ENCODE measurements at places on chromosomes 12 and 14. TPM values are rescaled to one million over a fixed set of nuclear protein-coding genes. Genes with fewer than 3 reads are reported as not detected.

The SLC25A47 gene
- total RNA-seq = not detected

DNA sequence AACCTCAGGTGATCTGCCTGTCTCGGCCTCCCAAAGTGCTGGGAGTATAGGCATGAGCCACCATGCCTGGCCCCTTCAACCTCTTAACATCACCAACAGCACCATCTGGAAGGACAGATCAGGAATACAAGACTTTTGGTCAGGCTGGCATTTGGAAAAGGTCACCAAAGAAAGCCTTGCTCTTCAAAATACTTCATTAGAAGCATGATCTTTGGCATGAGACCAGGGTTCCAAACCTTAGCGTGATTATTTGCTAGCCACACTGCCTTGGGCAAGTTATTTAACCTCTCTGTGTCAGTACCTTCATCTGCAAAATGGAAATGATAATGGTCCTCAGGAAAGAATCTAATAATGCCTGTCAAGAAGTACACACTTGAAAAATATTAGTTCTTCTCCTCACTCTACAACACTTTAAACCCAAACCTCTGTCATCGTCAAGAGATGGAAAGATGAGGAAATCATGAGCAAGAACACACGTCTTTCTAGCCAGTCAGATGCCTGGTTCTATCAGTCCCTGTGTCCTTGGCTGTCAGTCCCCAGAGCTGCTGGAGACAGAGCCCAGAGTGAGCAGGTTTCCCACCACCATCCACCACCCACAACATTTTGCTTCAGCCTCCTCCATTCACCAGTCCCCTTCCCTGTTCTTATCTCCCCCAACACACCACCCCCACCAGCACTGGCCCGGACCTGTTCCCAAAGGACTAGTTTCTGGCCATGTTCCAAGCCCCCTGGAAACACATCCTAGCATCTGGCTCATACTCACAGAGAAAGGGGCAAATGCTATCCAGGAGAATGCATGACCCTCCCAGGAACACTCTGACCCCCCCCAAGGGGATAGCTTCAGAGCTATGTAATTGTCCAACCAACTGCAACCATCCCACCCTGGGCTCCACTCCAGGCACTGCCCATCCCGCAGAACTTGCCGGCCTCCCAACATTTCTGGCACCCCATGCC is 2.0 kb downstream of the ADCY6 start:
- no peak for DNase-seq

- DNase-seq = no peak
Measured at GRCh38 chr14:90204516-90204915, 51.8 kb upstream of the PSMC1 start.

DNA sequence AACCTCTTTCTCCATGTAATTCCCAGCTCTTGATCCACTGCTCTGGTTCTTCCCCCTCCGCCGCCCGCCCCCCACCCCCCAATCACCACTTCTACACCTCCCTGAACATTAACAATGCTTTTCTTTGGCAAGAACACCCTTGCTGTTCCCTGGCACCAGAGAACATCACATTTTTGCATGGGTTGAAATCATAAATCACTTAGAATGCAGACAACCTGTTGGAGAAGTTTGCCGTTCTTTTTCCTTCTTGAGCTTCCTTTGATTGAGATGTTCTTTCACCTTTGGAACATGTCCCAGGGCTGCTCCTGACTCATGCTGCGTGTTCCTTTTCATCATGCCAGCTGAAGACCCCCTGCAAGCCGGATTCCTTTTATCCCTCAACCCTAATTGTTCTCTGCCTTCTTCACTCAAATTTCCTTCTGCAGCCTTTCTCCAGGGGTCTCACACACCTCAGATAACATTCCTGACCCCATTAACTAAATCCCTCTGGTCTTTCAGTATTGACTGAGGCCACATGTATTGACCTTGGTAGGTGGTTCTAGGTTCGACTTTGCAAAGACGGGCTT is 294.1 kb upstream of the TMPO start:
- DNase-seq = no peak

GRCh38 chr12:114809097-114809496 is 125.1 kb upstream of the TBX3 start:
- DNase-seq = no peak

DNA sequence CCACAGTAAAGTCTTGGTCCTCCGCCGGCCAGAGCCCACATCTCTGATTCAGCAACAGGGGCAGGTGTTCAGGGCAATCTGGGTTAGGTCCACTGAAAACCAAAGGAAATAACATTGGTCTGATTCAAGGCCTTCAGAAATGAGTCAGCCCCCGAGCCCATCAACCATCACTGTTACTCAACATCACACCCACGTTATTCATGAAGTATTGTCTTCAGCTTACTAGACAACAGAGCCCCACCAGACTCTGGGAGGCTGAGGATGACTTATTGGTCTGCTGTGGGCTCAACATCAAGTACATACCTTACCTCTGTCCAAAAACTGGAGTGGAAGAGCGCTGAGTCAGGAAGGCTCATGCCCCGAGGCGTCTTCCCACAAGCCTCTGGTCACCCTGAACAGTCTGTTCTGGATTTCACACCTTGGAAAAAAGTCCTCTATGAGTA is 97.5 kb downstream of the ZFP36L1 start:
- no peak for DNase-seq

DNA sequence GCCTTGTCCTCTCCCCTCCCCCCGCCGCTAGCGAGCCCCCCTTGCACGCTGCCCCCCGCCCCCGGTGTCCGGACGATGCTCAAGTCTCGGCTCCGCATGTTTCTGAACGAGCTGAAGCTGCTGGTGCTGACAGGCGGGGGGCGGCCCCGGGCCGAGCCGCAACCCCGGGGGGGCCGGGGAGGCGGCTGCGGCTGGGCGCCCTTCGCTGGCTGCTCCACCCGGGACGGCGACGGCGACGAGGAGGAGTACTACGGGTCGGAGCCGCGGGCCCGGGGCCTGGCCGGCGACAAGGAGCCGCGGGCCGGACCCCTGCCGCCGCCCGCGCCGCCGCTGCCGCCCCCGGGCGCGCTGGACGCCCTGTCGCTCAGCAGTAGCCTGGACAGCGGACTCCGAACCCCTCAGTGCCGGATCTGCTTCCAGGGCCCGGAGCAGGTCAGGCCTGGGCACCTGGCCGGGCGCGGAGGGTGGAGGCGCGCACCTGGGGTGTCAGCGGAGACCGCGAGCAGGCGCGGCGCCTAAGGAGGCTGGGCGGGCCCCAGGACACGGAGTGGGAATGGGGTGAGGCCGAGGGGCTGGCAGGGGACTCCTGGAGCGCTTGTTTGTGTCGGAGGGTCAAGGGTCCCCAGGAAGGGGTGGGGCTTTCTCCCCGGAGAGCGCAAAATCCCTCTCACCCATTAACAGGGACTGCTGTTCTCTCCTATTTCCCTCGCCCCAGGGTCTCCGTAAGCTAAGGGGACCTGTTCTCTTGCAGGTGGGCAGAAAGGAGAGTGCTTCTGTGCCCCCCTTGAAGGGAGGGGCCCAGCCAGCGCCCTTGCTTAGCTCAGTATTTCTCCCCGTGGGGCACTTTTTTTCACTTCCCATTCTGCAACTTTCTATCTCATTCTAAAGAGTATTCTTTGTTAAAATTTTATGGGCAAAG is 810 bp downstream of the MARCHF9 start:
- peak; percentile 32 for DNase-seq

- DNase-seq = no peak
Measured at GRCh38 chr12:66163289-66163688, 6.5 kb downstream of the TMBIM4 start.

- no peak for DNase-seq
Measured at GRCh38 chr14:63273717-63274655, 44.7 kb downstream of the GPHB5 start.

DNA sequence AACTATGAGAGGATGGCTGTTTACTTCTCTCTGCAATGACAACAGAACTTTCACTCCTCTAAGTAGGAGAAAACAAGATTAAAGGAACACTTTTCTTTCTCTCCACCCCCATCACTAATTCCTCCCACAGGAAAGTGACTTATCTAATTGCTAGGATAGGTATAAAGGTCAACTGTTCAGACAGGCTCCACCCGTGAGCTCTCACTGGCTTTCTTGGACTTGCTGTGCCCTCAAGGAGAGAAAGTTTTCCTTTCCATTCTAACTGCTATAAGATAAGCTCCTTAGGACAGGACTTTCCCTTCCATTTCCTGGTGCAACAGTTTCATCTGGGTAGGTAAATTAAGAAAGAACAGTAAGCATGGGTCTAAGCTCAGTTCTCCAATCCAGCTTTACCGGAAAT is 4.8 kb downstream of the SLC41A2 start:
- no peak for DNase-seq

DNA sequence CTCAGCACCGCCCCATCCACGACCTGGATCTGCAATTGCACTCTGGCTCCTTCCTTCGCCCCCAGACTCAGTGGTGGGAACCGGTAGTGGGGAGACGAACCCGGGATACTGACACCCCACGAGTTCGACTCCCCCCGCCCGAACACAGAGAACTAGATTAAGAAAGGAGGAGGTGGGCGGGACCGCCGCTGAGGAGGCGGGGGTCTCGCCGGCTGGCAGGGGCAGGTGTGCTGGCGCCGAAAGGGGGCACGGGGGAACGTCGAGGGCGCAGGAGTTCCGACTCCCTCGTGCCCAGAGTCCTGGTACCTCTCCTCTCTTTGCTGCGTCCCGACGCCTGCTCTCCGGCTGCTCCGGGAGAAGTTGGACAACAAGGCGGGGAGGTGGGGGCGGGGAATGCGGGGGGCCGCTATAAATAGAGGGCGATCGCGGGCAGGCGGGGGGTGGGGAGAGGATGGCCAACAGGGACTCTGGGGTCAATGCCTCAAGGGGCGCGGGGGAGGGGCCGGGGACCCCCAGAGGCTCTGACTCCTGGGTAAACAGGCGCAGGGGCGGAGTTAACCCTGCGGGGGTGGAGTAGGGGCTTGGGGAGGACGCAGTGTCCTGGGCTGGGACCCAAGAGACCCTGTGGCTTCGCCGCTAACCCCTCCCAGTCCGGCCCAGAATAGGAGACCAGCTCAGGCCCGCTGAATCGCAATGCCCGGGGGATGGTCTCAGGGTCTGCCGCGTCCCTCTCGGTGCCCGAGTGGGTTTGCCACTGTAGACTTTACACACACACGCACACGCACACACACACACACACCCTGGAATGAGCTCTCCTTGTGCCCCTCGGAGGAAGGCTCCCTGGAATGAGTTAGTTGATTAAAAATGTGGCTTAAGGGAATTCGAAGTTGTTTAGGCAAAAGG is 761 bp upstream of the NDRG2 start:
- no peak for DNase-seq

The JPH4 gene
- total RNA-seq = not detected

DNA sequence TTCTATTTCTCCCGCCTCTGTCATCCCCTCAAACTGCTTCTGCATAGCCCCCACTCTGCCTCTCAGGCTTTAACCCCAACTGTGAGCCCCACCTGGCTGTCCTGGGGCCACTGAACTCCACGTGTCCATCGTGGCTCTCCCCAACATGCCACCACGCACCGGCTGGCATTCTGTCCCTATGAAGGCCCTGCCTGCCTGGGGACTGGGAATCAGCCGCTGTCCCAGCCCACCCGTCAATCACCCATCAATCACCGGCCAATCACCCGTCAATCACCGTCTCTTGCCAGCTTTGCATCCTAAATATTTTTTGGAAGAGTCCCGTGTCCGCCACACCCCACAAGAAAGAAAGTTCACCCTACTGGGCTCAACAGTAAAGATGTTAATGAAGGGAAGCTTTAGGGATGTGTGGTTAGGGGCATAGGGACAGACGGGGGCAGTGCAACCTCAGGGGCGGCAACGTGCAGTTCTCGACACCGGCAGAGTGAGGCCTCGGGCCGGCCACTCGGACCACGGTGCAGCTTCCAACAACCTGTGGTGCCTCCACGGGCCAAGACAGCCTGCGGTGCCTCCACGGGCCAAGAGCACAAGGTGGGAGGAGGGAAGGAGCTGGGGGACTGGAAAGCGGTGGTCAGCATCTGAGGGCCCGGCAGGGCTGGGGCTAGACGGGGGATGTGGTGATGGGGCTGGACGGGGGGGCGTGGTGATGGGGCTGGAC is 85.6 kb downstream of the GALNT9 start:
- DNase-seq = no peak

DNA sequence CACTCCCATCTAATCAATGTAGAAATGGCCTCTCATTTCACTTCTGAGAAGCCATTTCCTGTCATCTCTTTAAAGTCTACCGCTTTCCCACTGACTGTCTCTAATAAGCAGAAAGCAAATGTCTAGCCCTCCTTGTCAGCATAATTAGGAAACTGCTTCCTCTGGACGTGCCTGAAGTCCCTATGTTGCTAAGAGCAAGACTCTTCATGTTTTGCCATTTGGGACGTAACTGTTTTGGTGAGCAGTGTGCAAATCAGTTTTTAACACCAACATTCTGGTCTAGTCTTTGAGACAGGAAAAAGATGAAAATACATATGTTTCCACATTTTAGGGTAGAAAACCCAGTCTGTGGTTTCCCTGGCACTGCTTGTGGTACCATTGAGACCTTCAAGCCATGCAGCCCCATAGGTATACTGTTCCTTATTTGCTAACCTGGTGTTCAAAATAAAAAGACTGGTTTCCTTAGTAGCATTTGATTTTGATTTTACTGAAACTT is 22.2 kb downstream of the IFNG start:
- DNase-seq = peak; percentile 10

The NR4A1 gene
- total RNA-seq = 2.7 TPM

DNA sequence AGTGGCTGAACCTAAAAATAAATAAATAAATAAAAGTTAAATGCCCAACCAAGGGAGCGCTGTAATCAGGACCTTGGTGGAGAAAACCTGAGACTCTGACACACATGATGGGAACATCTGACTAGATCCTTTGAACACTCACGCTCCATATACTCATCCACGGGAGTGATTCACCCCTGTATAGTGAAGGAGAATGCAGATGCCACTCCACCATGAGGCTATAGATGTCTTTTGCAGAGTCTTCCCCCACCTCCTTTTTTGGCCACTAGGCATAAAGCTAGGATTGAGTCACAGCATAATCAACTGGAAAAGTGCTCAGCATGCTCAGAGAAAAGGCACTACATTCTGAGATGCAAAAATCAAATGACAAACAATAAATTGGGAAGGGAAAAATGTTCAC is 19.0 kb downstream of the ADAM20 start:
- DNase-seq = no peak

- no peak for DNase-seq
Measured at GRCh38 chr12:128265566-128265965, 1.4 kb upstream of the TMEM132C start.

DNA sequence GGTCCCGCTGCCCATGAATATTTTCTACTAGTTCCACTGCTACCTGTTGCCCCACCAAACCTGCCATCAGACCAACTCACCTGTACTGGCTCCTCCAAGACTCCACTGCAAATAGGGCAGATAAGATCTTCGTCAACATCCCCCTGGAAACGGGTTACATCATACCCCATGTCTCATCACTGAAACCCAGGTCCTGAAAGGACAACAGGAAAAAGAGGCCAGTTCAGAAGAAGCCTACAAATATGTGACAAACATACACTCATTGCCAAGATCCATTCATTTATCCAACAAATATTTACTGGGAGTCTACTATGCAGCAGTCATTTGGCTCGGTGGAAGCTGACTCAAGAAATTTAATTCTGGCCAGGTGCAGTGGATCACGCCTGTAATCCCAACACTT is 7.8 kb downstream of the RNF41 start:
- DNase-seq = no peak

- no peak for DNase-seq
Measured at GRCh38 chr12:1429980-1430379, 164.4 kb downstream of the FBXL14 start.

- no peak for DNase-seq
Measured at GRCh38 chr14:66099451-66099850, 386.7 kb upstream of the CCDC196 start.
